ENCODE measurements at places on chromosomes 4 and X.

GRCh38 chr4:89277412-89277811 lies 30.2 kb downstream of the GPRIN3 start:
- DNase-seq, result no peak

DNA sequence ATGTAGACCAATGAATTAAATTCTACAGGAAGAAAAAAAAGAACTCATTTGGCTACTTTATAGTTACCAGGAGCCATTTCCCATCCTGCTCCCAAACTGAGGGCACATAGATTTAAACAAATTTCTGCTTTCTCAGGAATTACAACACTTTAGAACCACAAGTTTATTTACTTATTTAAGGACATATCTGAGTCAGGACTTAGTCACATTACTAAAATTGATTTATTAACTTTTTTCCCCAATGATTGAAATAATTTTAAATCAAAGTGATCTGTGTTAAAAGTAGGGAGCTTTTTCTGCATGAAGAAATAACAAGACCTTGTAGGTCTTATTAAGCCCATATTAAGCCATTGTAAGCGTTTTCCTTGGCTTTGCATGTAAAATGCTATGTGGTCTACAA lies 291.0 kb upstream of the HAND2 start:
- no peak for DNase-seq

GRCh38 chr4:6402566-6403399 lies 69.6 kb downstream of the PPP2R2C start:
- DNase-seq, result no peak

DNA sequence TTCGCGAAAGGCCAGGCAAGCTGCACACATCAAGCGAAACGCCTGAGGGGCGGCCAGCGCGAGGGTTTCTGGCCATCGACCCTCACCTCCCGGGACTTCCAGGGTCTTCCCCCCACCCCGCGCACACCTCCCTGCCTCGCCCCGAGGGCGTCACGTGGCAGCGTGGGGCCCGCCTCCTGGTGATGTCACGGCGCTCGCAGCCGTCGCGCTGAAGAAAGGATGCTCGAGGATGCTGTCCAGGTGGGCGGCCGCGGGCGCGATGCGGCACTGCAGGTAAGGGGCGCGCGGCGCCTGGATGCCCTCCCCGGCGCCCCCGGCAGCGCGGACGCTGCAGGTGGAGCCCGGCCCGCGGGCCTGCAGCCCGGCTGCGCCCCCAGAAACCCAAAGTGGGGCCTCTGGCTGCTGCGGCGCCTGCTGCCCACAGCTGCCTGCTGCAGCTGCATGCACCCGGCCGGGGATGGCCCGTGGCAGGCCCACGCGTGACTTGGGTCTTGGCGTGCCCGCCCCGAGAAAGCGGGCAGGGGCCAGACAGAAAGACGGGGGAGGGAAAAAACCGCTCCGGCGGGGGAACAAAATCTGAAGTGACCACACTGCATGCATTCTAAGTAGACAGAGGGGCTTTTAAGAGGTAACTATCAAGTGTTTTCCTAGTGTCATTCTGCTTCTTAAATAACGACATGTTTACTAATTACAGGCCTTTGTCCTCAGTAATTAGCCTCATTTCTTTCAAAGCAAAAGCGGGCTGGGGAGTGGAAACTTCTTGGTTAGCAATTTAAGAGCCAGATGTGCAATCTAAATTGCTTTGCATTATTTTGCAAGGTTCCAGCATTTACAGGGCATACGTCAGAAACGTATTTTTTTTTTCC lies 1.7 kb downstream of the CLCN4 start:
- DNase-seq, result no peak

GRCh38 chr4:89496851-89497250 lies 189.3 kb upstream of the GPRIN3 start:
- DNase-seq, result no peak

DNA sequence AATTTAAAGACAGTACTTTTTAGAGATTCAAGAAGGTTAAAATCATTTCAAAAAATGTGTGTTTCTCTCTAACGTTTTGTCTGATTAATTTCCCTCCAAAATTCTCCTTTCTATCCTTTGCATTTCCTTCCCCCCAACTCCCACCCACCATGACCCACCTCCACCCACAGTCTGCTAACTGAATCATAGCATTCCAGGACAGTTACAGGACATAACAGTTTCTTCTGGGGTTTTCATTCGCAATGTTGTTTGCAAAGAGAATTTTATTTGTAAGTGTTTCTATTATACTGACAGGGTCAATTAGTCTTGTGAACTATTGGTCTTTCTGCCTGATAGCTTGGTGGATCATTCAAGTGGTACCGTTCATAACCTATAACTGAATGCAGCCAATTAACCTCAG lies 53.7 kb downstream of the ANAPC10 start:
- DNase-seq, result no peak

DNA sequence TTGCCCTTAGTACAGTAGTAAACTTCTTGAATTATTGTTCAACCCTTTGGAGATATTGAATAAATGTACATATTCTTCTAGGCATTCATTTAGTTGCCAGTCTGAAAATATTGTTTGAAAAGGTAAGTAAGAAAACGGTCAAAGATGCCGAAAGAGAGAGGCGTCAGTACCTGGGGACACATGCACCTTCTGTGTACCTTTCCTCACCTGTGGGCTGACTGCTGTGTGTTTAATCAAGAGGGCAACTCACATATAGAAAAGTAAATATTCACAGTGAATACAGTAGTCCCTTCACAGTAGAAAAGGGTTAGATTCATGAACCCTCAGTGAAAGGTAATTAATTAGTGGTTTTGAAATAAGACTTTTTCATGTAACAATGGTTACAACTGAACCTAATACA lies 6.9 kb downstream of the ANXA10 start:
- no peak for DNase-seq

DNA sequence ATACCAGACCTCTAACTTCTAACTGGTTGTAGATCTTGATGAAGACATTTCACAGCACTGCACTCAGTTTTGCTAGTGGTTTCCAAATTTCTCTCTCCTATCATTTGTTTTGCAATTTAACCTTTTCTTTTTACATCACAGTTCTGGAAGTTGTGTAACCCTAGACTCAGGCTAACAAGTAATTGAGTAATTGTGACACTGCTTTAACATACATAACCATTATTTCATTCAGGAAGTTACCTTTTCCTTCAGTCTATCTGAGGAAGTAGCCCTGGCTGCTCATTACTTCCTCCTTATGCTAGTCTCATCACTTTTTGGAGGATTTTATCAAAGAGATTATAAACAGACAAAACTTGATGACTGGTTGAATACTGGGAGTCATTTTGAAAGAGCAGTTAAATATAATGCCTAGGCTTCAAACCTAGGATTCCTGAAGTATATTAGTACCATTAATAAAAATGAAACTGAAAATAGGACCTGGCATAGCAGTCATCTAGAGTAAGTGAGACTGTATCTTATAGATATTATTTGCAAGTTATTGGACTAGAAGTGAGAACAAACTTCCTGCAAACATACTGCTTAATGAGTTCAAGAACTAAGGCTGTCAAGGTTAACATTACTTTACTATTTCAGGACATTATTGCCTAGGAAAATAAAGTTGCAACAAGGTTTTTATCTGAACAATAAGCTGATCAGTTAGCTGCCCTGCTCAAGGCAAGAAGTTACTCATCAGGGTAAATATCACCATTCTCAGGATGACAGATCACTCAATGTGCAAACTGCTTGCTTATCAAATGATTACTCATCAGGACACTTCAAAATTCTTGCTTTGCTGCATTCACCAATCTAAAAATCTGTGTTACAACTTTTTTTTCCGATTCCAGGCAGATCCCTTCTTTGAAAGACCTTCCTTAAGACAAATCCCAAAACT lies 25.6 kb upstream of the TEX13C start:
- no peak for DNase-seq

All from stimulated activated CD4-positive, alpha-beta T cell treated with anti-CD3 and anti-CD28 coated beads, Interleukin-15, amount 100 ng/mL, for 1 hour (primary cell).